T-helper 17 cell (primary cell): ENCODE measurements at places on chromosomes 2 and 18. TPM values are rescaled to one million over a fixed set of nuclear protein-coding genes. Genes with fewer than 3 reads are reported as not detected.

- peaks cover 8% of the 10 kb centered on the region for H3K36me3 ChIP-seq
- H3K27me3 ChIP-seq = no peaks in the 10 kb centered on the region
- H3K4me3 ChIP-seq = no peak overlapping the region
- peaks cover 17% of the 10 kb centered on the region for H3K4me1 ChIP-seq
- H3K27ac ChIP-seq = no peak overlapping the region
Measured at GRCh38 chr2:207567671-207568070, 37.9 kb downstream of the CREB1 start.

DNA sequence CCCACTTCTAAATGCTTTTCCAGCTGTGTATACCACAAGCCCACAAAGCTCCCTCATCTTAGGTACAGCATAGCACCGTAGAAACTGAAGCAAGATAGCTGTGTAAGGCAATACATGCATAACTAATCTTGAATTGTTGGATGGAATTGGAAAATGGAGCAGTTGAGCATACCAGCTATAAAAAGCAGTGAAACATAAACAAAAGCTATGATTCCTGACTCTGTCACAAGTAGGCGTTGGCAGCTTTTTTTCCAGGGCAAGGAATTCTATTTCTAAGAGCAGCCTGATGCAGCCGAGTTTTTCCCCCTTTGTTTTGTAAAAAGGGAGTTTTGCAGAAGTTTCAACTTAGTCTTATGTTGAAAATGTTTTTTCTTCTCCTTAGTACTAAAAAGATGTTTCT, 32.4 kb downstream of the MOGAT1 start:
- H3K27me3 ChIP-seq = peaks cover 27% of the 10 kb centered on the region
- DNase-seq = no peak
- peaks cover 3% of the 10 kb centered on the region for H3K36me3 ChIP-seq
- peaks cover 10% of the 10 kb centered on the region for H3K4me1 ChIP-seq

DNA sequence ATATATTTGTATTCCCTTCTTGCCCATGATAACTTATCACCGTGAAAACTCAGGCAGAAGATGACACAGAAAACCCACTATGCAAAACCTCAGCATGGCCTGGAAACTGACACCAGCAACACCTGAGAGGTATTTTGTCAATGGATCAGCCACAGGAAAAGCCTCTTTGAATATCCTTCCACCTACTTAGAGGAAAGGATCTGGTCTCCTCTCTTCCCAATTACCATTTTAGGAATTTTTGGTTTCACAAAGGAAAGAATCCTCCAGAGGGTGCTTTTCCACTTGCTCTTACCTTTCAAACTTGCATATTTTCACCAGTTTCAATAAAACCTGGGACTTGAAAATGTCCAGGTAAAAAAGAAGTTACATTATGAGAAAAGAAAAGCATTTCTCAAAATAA, 20.0 kb upstream of the MEIS1 start:
- no peaks in the 10 kb centered on the region for H3K4me1 ChIP-seq
- no peak for DNase-seq

The NYAP2 gene
- 0.12 TPM for total RNA-seq

The LYG2 gene
- not detected for total RNA-seq

- H3K27me3 ChIP-seq = peaks cover 15% of the 10 kb centered on the region
- H3K4me1 ChIP-seq = no peaks in the 10 kb centered on the region
- no peak overlapping the region for H3K27ac ChIP-seq
- DNase-seq = no peak
- no peak overlapping the region for H3K4me3 ChIP-seq
Measured at GRCh38 chr2:89763581-89764485, 1072.4 kb downstream of the RPIA start.

- H3K4me3 ChIP-seq = no peak overlapping the region
- no peaks in the 10 kb centered on the region for H3K36me3 ChIP-seq
- H3K27me3 ChIP-seq = peaks cover 8% of the 10 kb centered on the region
Measured at GRCh38 chr2:7773362-7774360, 856.4 kb downstream of the RNF144A start.

GRCh38 chr2:20212871-20213503, 11.9 kb downstream of the SDC1 start:
- peaks cover 9% of the 10 kb centered on the region for H3K27me3 ChIP-seq
- peaks cover 2% of the 10 kb centered on the region for H3K4me1 ChIP-seq
- H3K36me3 ChIP-seq = no peaks in the 10 kb centered on the region
- no peak overlapping the region for H3K27ac ChIP-seq

DNA sequence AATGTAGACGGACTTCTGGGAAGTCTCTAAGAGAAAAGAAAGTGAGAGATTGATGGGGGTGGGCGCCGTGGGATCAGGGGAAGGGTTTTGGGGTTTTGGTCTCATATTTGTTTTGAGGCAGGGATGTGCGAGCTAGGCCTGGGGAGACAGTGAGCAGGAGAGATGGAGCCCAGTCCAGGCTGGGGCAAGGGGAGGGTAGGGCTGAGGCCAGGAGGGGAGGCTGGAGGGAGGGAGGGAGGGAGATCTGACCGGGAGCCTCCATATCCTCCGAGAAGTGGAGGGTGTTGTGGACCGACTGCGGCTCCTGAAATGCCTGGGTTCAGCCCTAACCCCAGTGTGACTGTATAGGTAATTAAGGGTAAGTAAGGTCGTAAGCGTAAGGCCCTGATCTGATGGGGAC, 72.8 kb upstream of the ODC1 start:
- H3K27ac ChIP-seq = no peak overlapping the region
- no peak for DNase-seq
- H3K27me3 ChIP-seq = peaks cover 5% of the 10 kb centered on the region
- peaks cover 2% of the 10 kb centered on the region for H3K4me1 ChIP-seq
- no peak overlapping the region for H3K4me3 ChIP-seq

The ASAP2 gene
- total RNA-seq = 14.8 TPM

DNA sequence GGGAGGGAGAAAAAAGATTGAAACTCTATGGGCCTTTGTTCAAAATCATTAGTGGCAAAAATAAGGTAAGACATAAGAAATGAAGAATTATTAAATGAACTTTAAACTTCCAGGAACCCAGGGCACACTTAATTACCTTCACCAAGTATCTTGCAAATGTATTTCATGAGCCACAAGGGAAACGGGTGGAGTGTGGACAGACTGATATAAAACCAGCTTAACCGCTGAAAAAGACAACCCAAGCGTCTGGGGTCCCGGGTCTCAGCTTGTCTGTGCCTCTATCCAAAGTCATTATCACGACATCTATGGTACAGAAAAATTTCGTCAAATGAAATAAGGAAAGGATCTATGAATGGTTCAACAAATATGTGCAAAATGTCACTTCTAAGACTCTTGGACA, 13.9 kb upstream of the MBOAT2 start:
- no peak for DNase-seq
- no peaks in the 10 kb centered on the region for H3K4me1 ChIP-seq
- H3K27me3 ChIP-seq = peaks cover 39% of the 10 kb centered on the region
- H3K36me3 ChIP-seq = peaks cover 2% of the 10 kb centered on the region
- H3K4me3 ChIP-seq = no peak overlapping the region

DNA sequence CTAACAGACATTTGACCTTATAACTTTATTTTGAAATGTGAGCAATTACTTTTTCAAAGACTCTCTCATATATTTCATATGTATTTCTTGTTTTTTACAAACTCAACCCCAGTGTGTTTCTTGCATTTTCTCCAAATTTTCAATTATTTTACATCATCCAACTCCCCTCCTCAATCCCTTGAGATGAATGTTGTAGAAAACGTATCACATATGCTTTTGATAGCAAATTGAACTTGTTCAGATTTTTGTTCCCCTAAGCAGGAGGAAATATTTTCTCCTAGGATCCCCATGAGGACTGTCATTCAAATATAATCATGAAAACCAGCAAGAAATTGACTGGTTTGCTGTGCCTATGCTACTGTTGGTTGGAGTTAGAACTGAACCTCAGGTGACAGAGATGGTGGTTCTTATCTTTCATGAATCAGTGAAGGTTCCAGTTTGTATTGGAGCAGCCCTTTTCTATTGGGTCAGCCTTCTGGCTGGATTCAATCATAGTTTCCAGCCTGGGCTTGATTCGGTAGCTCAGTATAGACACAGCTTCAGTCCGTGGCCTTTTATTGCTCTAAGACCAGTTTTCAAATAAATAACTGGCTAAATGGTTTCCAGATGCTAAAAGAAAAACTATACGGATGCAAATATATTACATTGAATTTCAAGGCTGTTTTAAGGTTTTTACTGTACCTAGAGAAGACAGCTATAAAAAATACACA, 591.0 kb downstream of the EPHA4 start:
- no peak overlapping the region for H3K27ac ChIP-seq
- no peaks in the 10 kb centered on the region for H3K36me3 ChIP-seq
- H3K4me3 ChIP-seq = no peak overlapping the region
- no peak for DNase-seq

DNA sequence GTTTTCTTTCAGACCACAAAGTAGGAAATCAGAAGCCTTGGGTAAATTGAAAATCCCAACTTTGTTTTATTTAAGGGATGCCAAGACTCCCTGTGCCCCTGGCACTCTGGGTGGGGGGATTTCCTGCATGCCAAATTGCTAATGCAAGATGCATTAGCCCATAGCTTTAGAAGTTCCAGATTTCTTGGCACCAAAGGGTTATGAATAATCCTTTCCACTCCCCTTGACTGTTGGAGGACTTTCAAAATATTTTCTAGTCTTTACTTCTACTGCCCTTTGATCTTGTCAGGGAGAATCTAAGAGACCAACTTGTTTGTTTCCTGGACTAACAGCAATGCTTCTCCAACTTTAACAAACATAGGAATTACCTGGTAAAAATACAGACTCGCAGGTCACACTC, 81.8 kb upstream of the TGIF1 start:
- H3K27ac ChIP-seq = no peak overlapping the region
- no peaks in the 10 kb centered on the region for H3K4me1 ChIP-seq
- H3K27me3 ChIP-seq = peaks cover 14% of the 10 kb centered on the region

DNA sequence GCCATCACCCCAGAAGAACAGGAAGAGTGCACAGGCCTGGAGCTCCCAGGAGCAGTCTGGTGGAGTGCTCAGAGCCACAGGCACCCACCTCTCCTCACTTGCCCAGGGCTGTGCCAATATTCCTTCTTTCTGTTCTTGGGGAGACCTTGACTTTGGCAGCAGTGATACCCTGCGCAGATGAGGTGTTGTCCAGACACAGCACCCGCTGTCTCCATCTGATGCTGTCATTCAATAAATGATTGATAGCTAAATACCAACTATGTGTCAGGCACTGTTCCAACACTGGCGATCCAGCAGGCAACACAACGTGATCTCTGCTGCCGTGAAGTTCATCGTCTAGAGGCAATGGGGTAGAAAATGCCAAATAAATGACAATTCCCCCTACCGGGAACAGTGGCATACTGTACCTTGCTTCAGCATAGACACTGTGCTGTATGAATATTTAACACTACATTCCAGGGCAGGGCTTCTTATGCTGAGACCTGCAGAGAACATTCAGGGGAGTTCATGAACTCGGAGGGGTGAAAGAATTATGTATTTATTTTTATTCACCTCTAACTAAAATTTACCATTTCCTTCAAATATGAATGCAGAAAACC, 320.5 kb upstream of the NCKAP5 start:
- H3K4me3 ChIP-seq = no peak overlapping the region
- H3K27ac ChIP-seq = no peak overlapping the region
- no peak for DNase-seq

DNA sequence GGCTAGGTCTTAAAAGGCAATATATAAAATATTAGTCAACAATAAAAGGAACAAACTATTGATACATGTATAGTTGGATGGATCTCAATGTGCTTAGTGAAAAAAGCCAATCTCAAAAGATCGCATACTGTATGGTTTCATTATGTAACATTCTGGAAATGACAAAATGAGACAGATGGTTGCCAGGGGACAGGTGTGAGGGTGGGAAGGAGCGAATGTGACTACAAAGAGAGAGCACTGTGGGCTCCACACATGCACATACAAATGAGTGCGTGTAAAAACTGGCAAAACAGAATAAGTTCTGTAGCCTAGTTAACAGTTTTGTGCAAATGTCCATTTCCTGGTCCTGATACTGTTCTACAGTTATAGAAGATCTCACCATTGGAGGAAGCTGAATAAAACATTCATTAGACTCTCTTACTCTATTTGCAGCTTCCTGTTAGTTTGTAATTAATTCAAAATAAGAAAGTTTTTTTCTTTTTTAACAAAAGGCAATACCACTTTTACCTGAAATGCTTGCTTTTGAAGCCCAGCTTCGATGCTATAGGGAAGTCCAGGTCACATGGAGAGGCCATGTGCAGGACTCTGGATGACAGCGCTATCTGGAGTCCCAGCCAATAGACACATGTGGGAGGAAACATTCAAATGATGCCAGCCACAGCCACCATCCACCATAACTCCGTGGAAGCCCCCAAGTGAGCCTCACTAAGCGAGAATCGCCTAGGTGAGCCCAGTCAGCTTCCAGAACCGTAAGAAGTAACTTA, 21.0 kb upstream of the C2orf80 start:
- H3K4me1 ChIP-seq = peaks cover 6% of the 10 kb centered on the region
- H3K36me3 ChIP-seq = no peaks in the 10 kb centered on the region
- peaks cover 6% of the 10 kb centered on the region for H3K27me3 ChIP-seq
- H3K27ac ChIP-seq = no peak overlapping the region
- DNase-seq = no peak

- H3K4me3 ChIP-seq = peak overlapping the region; percentile 99
- H3K27me3 ChIP-seq = no peaks in the 10 kb centered on the region
- no peak for DNase-seq
- peaks cover 33% of the 10 kb centered on the region for H3K4me1 ChIP-seq
Measured at GRCh38 chr2:68250196-68250595, 2.1 kb downstream of the PPP3R1 start.

DNA sequence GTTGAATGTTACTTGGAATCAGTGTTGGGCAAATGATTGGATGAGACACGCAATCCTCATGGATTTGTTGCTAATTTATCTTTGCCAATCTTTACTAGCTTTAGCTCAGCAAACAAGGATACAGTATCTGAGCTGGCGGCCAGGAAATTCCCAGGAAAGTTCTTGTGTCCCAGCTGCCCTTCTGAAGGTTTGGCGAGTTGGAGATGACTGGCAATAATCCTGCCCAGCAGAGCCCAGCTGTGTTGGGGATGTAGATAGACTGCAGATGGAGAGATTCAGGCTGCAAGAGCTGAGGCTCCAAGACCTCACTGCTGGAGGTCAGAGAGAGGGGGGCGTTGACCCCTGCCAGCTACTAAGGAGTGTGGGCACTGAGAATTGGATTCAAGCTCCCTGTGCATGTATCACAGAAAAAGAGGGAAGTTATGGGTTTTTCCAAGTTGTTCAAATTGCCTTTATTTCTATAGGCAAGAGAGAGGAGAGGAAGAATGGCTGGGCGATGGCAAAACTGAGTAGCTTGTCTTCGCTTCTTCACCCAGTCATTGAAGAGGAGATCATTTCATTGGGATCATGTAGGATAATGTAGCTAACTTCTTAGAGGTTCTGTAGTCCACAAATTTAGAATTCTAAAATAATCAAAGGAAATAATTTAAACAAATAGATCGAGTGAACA, 506.8 kb upstream of the LRATD1 start:
- no peak overlapping the region for H3K27ac ChIP-seq
- no peaks in the 10 kb centered on the region for H3K27me3 ChIP-seq
- H3K4me3 ChIP-seq = no peak overlapping the region
- DNase-seq = no peak
- H3K4me1 ChIP-seq = no peaks in the 10 kb centered on the region

- H3K4me1 ChIP-seq = peaks cover 16% of the 10 kb centered on the region
- no peak overlapping the region for H3K4me3 ChIP-seq
- no peak for DNase-seq
- H3K27me3 ChIP-seq = peaks cover 66% of the 10 kb centered on the region
Measured at GRCh38 chr2:206256706-206257205, 17.7 kb upstream of the ZDBF2 start.

The CD8B gene
- not detected for total RNA-seq

GRCh38 chr18:69648486-69648885, 247.8 kb downstream of the DOK6 start:
- DNase-seq = no peak
- H3K4me3 ChIP-seq = no peak overlapping the region
- H3K27ac ChIP-seq = no peak overlapping the region

- no peak for DNase-seq
- H3K27me3 ChIP-seq = no peaks in the 10 kb centered on the region
- no peaks in the 10 kb centered on the region for H3K36me3 ChIP-seq
- H3K4me1 ChIP-seq = no peaks in the 10 kb centered on the region
- H3K4me3 ChIP-seq = no peak overlapping the region
Measured at GRCh38 chr2:113300281-113300680, 21.6 kb upstream of the PAX8 start.

The RUFY4 gene
- total RNA-seq = 0.77 TPM

The SLC9A4 gene
- 0.18 TPM for total RNA-seq
